ENCODE measurements at places on chromosomes 6 and 20.
A peak's percentile ranks its signal among the peaks of the same experiment; 100 is the strongest.

DNA sequence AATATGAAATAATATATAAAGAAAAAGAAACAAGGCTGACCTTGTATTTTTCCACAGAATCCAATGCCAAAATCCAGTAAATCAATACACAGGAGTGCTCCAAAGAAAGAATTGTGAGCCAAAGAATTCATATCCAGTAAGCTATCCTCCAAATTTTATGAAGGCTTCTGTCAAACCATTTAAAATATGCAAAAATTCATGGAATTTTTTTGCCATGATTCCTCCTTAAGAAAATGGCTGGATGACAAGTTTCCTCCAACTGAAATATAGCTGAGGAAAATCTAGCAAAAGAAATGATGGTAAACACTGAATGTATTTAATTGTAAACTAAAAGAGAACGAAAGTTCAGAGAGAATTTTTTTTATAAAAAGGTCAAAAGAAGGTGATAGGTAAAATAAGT, 290.3 kb downstream of the UBE3D start:
- DNase-seq, result no peak

GRCh38 chr6:166268431-166268830, 39.8 kb downstream of the PRR18 start:
- no peak for DNase-seq

GRCh38 chr6:90458353-90459224, 128.3 kb downstream of the MAP3K7 start:
- peak; percentile 89 for DNase-seq

DNA sequence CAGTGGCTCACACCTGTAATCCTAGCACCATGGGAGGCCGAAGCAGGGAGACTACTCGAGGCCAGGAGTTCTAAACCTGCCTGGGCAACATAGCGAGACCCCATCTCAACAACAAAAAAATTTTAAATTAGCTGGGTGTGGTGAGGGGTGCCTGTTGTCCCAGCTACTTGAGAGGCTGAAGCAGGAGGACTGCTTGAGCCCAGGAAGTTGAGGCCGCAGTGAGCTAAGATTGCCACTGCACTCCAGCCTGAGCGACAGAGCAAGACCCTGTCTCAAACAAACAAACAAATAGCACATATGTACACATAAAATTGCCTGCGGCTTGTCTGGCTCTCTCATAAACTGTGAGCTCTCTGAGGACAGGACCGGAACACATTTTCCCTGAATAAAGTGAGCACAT, 106.3 kb downstream of the BANF2 start:
- DNase-seq, result no peak

- DNase-seq, result no peak
Observed at GRCh38 chr6:36195471-36196112, 952 bp upstream of the BRPF3 start.

DNA sequence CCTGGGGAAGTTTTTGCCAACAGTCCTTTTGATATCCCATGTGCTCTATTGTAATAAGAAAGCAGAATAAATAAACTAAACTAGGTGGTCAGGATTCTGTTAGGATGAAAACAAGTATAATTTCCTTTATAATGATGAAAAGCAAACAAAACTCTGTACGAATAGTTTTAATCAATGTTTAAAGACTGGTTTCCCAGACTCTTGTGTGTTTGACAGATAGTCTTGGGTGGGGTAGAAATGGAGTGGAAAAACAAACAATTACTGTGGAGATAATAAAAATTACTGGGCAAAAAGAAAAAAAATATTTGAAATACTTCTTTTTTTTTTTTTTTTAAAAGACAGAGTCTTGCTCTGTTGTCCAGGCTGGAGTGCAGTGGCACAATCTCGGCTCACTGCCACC, 152.1 kb upstream of the FLRT3 start:
- no peak for DNase-seq

DNA sequence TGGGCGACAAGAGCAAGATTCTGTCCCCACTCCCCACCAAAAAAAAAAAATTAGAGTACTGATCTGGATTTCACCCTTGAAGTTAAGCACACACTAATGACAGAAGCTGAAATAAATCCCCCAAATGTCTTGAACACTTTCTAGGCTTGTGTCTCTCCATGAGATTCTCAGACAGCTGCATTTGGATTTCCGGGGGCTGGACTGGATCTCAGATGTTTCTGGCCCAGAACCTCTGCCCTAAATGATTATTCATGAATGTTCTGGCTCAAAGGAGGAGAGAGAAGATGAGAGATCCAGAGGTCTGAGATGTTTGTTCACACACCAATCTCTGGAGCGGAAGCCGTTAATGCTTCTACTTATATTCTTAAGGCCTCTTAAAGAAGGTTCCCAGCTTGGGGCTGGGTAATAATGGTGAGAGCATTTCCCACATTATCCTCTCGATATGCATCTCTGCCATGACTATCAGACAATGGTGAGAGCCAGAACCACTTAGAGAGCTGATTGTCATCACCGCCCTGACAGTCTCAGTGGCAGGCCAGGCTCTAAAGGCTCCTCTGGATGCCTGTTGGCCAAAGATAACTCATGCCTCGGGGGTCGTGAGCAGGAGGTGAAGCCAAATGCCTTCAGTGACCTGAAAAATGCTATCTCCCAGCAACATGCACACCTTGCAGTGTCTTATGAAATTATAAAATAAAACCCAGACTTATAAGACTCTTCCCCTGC, 127.9 kb upstream of the AGPAT4 start:
- DNase-seq, result no peak

DNA sequence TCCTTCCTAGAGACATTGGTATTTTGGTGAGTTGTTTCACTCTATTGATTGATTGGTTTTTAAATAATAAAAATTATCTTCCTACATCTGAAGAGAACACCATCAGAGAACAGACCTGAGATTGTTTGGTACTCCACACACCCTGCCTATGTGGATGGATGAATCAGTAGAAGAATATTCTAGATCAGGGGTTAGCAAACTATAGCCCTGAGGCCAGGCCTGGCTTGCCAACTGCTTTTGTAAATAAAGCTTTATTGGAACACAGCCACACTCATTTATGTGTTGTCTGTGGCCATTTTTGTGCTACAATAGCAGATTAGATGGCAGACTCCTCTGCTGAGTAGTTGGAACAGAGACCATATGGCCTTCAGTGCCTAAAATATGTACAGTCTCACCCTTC, 139.6 kb upstream of the INSM1 start:
- DNase-seq, result no peak

- DNase-seq, result peak; percentile 69
Observed at GRCh38 chr20:32743237-32744112, at the start of gene COMMD7. TSS of gene COMMD7 (minus strand) at chr20:32743467. CDS start at chr20:32743391, 76 bp downstream.

- no peak for DNase-seq
Observed at GRCh38 chr6:144349690-144350527, 64.8 kb downstream of the UTRN start.

- DNase-seq, result no peak
Observed at GRCh38 chr6:99867026-99867425, 127.0 kb downstream of the MCHR2 start.

- DNase-seq, result peak; percentile 4
Observed at GRCh38 chr6:118899948-118900347, 6.0 kb downstream of the ASF1A start.

DNA sequence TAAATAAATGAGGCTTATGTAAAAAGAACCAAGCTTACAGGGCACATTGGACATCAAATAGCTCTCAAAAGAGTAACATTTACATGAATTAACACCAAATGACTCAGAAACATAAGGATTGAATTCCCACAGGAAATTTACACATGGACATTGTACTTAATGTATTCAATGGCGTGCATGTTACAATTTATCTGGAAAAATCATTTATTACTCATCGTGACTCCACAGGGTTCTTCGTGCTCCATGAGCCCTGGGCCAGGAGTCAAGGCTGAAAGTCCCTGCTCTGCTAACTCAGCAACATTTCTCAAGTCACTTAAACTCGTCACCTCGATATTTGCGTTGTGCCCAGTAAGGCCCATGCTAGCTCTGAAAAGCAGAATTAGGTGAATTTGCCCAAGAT, 158.5 kb downstream of the PHACTR1 start:
- DNase-seq, result no peak

DNA sequence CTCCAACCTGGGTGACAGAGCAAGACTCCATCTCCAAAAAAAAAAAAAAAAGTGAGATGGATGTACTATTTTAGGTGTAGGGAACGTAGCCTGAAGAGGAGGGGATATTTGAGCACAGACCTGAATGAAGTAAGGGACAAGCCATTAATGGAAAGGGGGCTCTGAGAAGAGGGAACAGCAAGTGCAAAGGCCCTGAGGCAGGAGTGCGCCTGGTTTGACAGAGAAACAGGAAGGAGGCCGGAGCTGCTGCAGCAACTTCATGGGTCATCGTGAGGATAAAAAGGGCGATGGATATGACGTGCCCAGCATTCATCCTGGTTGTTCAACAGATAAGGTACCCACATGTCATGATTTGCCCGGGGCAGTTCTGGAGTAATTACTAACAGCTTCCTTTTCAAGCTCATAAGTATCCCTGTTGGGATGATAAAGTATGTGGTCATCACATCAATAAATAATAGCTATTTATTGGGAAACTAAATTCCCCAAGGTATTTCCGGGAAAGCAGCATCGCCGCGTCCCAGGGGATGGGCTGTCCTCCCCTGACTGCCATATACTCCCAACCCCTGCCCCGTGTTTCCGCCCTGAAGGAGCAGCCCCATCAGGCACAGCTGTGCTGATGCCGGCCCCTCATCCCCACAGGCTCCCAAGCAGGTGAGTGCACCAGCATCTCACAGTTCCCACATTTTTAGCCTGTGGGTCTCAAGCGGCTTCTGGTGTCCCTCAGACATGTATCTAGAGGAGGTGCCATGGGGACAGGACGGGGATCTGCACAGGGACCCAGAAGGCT, 43.4 kb downstream of the DLGAP4 start:
- DNase-seq, result no peak

DNA sequence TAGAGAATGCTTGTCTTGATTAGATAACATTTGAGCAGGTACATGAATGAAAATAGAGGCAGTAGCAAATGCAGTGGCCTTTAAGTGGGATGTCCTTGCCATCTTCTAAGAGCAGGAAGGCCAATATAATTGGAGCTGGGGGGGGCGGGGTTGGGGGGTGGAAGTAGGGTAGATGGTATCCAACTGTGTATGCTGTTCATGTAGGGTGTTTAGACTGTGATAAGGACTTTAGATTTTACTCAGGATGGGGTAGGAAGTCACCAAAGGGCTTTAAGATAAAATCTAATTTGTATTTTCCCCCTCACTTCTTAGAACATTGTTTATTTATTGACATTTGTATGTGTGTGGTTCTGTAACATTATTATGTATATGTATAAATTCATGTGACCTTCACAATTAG, 12.0 kb downstream of the TAB2 start:
- no peak for DNase-seq

GRCh38 chr6:44113414-44113813, 13.8 kb downstream of the MRPL14 start:
- no peak for DNase-seq

GRCh38 chr6:9745966-9746365, 668.9 kb downstream of the TFAP2A start:
- no peak for DNase-seq

- DNase-seq, result no peak
Observed at GRCh38 chr6:1216488-1216974, 95.4 kb upstream of the FOXQ1 start.

DNA sequence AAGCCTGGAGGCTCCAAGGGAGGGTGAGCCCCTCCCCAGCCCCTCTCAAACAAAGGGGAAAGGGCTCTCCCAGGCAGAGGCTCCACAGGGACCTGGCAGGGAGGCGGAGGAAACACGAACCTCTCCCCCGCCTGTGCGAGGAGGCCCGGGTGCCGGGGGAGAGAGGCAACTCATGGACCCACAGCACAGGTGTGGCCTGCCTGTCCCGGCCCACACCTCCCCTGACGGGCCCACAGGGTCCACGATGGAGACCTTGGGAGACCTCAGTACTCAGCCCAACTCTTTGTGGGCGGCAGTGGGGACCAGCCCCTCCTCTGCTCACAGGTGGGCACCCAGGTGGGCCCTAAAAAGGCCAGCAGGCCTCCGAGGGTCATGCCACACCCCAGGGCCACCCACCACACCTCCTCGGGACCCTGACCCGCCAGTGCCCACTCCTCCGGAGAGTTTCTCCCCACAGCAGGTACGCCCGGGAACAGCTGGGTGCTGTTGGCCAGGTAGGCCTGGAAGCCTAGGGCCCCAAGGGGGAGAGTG, 12.2 kb downstream of the LAMA5 start:
- DNase-seq, result no peak

DNA sequence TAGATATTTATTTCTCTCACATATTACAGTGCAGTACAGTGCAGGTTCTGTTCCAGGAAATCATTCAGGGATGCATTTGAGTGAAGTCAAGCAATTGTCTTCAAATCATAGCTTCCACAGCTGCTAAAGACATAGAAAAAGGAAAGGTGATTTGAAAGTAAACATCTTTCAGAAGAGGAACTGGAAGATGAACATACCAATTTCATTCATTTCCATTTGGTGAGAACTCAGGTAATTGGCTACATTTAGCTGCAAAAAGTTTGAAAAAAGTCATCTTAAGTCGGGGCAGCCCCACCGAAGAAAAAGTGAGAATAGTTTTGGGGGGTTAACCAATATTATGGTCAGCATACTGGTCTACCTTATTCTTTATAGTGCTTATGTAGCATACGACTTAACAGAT, 61.4 kb upstream of the IL20RA start:
- DNase-seq, result no peak

GRCh38 chr20:48224533-48225050, 439.3 kb upstream of the SULF2 start:
- DNase-seq, result no peak

GRCh38 chr6:22250486-22250885, 46.4 kb downstream of the PRL start:
- DNase-seq, result no peak

DNA sequence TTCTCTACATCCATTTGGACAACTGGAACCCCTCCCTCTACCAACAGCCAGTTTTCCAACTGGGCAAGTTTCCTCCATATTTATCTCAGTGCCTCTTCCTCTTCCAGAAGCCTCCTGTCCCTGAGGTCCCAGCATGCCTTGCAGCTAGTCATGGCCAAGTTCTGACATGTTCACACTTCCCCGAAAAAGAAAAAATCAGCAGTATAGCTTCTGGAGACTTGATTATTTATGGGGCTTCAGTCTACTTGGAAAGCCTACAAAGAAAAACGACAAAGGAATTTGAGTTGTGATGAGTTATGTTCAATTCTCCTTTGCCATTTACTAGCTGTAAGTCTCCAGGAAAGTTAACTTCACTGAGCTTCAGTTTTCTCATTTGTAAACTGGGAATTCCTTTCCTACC, 406.5 kb downstream of the MAFB start:
- no peak for DNase-seq

DNA sequence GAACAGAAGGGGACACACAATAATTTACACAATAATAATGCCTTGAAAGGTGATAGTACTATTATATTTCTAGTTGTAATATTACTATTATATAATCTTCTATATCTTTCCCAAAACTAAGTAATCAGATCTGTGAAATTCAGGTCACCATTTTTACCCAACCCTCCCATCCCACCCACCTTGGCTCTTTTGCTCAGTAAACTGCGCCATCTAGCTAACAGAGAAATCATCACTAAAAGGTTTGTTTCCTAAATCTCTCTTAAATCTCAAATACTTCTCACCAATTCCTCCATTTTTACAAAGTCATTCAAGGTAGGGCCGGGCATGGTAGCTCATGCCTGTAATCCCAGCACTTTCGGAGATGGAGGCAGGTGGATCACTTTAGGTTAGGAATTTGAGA, 83.4 kb downstream of the CDK19 start:
- no peak for DNase-seq

- DNase-seq, result peak; percentile 39
Observed at GRCh38 chr6:129774697-129775447, 64.9 kb upstream of the ARHGAP18 start.

Data from stimulated activated naive CD4-positive, alpha-beta T cell treated with Interleukin-2 at 50 U/mL for 16 hours (primary cell).